ENCODE measurements at places on chromosomes 12 and 14.
A peak's percentile ranks its signal among the peaks of the same experiment; 100 is the strongest.

GRCh38 chr12:18946106-18946505 lies 183.4 kb upstream of the PLEKHA5 start:
- DNase-seq = no peak

- DNase-seq = no peak
Observed at GRCh38 chr12:118480235-118480634, 103.9 kb downstream of the SUDS3 start.

GRCh38 chr12:113232840-113233585 lies 11.7 kb downstream of the TPCN1 start:
- peak; percentile 48 for DNase-seq

DNA sequence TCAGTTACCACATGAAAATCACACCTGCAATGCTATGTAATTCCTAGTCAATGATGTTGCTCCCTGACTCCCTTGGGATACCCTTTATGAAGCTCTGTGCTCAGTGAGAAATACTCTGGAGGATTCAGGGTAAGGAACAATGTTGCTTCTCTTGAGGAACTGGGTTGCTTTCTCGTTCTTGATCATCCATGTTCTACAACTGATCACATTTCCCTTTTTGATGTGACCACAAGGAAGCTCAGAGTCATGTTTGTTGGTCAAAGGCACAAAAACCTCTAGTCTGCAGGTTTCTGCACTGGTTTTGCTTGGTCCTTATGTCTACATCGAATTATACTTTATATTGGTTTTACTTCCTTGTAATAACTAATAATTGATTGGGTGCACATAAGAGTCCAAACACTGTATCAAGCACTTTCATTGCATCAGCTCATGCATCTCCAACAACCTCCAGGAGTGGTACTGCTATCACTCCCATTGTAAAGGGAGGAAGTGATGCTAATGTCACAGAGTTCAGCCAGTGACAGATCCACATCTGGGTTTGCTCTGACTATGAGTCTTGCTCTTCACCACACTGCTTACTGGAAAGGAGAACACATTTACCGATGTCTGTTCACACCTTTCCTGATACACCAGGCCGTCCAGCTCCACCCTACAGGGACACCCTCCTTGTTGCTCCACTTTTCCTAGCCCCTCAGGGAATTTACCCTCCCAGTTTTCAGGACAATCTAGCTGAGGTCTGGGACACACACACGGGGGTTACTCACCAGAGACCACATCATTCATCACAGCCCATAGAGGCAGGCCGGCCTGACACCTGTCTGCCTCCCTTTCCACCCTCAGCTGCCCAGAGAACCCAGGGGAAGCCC lies 41.0 kb downstream of the CMKLR1 start:
- no peak for DNase-seq

- DNase-seq = no peak
Observed at GRCh38 chr12:131363393-131363792, 347.5 kb upstream of the SFSWAP start.

- DNase-seq = no peak
Observed at GRCh38 chr12:69947123-69947522, 122.1 kb downstream of the MYRFL start.
